ENCODE measurements at places on chromosomes 6 and 20.

DNA sequence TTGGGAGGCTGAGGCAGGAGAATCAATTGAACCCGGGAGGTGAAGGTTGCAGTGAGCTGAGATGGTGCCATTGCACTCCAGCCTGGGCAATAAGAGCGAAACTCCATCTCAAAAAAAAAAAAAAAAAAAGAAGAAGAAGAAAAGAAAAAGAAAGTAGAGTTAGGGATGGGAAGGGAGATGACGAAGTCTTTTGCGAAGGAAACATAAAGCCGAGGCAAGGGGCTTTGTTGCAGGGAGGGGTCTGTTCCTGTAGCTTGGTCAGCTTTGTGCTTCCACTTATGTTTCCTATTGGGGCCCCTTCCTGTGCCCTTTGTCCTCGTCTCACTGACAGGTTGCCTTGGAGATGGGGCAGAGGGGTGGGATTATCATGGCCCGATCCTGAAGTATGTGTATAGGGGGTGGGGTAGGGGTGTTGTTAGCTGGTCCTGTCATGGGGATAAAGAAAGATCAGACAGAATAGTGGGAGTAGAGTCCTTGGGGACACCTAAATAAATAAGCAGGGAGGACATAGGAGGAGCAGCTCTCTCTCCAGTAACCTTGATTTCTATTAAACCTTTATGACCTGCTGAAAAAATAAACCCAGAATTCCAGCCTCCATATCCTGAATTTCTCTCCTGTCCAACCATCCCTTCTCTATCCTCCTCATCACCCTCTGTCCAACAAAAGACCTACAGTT is 1.1 kb upstream of the CLIC1 start:
- no peak for DNase-seq

DNA sequence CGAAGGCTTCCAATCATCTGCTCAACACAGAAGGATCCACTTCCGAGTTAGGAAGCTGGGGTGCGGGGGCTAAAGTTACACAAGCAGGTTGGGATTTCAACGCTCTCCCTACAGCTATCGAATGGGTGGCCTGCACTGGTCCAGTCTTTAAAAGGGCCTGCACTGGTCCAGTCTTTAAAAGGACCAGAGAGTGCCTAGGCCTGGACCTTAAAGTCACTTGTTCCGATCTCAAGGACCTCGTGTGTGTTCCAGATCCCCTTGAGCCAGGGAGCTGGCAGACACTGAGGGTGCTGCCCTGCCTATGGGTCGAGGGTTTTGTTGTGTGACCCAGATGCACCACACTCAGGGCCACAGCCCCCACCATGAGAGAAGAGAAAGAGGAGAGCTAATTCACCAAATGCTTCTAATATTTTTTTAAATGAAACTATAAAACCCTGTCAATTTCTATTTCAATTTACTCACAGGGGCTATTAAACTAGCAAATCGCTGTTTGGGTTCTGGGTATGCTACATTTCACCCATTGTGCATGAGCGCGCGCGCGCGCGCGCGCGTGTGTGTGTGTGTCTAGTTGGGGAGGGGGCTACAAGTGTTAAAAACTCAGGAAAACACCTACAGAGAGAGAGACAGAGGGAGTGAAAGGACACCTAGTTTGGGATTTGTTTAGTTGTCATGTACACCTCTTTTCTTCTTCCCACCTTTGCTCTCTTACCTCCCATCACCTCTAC is 7.5 kb downstream of the TFAP2B start:
- DNase-seq: no peak

GRCh38 chr20:1431158-1431557 is 35.5 kb downstream of the NSFL1C start:
- no peak for DNase-seq

DNA sequence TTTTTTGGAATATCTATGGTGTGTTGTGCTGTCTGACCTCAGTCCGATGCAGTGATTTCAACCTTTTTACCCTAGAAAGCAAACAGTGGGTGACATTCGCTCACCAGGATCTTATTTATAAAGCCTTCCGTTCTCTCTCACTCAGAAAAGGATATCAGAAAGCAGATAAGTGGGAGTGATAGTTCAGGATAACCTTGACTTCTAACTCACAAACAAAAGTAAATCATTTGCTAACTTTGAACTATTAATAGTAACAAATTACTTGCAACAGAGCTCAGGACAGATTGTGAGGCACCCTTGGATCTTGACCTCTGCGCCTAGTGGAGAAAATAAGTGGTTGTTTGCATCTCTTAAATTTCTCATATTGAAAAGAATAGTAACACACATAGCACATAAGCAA is 637.1 kb upstream of the CITED2 start:
- DNase-seq: no peak

- no peak for DNase-seq
Measured at GRCh38 chr6:153208706-153209105, 77.6 kb upstream of the RGS17 start.

DNA sequence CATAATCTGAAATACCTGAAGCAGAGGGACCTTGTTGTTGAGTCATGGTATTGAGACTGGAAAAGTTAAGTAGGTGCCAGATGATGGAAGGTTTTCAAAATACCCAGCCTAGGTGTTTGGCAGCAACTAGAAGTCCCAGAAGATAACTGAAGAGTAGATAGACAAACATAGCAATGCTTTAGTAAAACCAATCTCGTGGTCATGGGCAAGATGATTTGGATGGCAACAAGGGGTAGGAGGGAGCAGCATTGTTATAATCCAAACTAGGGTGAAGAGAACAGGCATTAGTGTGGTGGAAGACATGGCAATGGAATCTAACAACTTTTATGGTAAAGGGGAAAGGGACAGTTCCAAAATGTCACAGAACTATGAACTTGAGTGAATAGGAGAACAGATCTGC is 2.3 kb downstream of the FILIP1 start:
- DNase-seq: no peak

DNA sequence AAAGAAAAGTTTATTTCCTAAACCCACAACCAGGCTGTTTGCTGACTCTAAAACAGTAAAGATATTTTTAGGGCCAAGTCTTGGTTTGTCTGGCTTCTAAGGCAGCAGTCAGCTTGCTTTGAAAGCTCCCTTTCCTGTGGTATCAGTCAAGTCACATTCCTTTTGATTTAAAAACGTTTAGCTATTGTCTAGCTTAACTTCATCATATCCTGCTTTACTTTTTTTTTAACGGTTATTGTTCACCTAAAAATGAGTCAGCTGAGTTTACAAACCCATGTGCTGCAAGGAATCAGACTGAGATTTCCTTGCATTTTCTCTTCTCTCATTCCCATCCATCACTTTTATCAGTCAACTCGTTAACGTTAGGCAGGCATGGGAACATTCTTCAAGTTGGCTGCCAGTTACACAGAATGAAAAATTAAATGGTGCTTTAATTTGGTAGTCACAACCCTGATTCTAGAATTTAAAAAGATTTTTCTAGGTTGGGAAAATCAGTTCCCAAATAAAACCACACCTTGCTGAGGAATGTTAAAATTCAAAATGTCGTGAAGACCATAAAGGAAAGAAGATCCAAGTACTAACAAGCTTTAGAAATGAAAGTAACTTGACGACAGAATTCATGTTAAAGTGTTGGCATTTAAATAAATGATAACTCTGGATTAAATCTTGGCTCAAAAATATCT is 45.9 kb downstream of the ELOVL5 start:
- DNase-seq: no peak

DNA sequence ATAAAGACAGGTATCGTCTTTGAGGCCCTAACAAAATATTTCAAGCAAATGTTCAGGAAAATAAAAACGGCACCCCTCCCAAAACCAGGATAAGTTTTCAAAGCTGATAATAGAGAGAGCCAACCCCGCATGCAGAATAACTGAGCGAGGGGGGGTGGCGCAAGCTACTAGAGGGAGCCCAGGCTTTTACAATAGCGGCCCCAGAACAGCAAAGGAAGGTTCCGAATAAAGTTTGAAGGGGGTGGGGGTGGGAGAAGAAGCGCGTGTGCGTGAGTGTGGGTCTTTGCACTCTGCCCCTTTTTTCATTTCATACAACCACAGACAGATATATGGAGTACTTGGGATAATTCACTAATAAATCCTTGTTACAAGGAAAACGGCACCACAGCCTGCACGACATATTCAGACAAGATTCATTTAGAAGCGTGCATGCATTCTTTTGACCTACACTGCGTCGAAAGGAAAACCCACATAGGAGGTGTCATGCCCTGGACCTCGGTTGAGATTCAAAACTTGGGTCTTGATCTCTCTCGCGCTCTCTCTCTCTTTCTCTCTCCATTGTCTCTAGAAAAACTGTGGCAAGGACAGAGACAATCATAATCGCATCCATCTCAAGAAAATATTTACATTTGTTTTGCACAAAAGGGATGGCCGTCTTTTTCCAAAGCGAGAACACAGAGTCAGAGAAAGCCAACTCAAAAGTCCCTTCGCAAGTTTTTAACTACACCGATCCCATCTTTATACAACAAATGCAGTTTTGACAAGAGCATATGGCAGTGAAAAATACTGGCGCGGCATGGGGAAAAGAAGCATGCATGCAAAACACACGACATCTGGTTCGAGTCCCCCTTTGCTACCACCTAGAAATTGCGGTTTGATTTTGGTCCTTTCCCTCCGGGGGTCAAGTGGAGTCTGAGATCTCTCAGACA is 1.6 kb downstream of the OLIG3 start:
- DNase-seq: no peak

GRCh38 chr6:157769776-157770426 is 53.1 kb upstream of the SNX9 start:
- no peak for DNase-seq

GRCh38 chr20:5658912-5659345 is 91.3 kb upstream of the SHLD1 start:
- DNase-seq: peak; percentile 63

DNA sequence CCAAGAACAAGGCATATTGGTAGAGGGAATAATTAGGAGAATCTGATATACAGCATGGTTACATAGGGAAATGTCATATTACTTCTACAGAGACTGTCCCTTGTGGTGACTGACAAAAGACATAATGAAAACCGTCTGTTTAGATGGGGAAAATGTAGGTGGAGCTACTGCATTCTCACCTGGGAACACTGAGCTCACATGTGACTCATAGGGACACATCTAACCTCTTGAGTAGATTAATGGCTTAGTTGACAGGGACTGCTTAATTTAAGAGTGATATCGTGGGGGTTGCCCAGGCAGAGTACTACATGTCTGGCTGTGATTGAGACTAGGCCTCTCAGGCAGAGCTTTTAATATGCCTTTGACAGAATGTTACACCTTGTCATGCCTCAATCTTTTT is 235.3 kb upstream of the ZFP64 start:
- no peak for DNase-seq

GRCh38 chr20:16438100-16438499 is 135.1 kb downstream of the KIF16B start:
- no peak for DNase-seq

DNA sequence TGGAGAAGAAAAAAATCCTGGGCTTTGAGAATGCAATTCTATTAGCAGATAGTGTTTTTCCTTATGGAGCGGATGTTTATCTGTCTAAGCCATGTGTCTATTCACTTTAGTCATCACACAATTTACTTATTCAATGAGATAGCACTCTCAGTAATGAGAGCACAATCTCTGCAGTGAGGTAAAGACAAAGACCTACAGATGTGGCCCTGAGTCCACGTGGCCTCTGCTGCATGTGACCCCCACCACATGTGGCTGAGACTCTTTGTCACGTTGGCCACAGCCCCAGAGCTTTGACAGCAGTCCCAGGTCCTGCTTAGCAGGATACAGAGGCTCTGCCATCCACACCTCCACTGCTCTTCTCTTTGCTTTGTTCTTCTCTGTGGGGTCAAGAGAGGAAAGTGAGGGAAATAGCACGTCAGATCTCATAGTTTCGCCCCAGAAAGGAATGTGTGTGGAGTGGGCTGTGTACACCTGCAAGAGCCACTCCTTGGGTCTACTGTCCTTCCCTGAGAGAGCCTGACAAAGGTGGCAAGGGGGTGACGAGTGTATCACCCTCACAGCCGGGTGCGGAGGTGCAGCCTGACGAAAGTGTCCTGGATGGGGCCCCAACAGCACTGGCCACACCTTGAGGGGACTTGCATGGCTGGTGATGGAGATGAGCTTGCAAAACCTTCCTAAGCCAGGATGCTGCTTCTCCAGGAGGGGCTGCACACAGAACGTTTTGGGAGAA is 40.7 kb downstream of the ZNF831 start:
- DNase-seq: no peak

- DNase-seq: no peak
Measured at GRCh38 chr6:116102873-116103272, 2.2 kb downstream of the NT5DC1 start.

GRCh38 chr20:59788811-59789397 is 144.5 kb downstream of the SYCP2 start:
- DNase-seq: no peak

GRCh38 chr6:132950566-132950965 is 136.2 kb downstream of the RPS12 start:
- DNase-seq: no peak

DNA sequence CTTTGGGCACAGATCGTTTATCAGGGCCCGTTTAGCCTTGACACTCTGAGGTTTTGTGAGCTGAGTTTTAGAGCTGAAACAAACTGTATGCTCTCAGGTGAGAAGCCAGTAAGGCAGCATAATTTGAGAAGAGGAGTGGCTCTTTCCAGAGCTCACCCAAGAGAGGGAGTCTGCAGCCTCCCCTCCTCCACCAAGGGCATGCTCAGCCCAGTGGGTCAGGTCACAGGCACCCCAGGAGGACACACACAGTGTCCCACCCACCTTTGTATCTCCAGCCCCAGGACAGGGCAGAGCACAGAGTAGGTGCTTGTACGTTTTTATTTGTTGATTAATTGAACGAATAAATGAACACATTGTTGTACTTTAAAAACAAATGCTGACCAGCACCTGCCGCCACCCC is 3.4 kb downstream of the TSPO2 start:
- no peak for DNase-seq

GRCh38 chr6:84623956-84624680 is 140.3 kb downstream of the TBX18 start:
- no peak for DNase-seq

- DNase-seq: no peak
Measured at GRCh38 chr6:2232445-2232844, 13.0 kb downstream of the GMDS start.

GRCh38 chr6:8991844-8992243 is 556.5 kb upstream of the SLC35B3 start:
- DNase-seq: no peak

- DNase-seq: peak; percentile 46
Measured at GRCh38 chr20:57092112-57092899, 174.1 kb downstream of the BMP7 start.

DNA sequence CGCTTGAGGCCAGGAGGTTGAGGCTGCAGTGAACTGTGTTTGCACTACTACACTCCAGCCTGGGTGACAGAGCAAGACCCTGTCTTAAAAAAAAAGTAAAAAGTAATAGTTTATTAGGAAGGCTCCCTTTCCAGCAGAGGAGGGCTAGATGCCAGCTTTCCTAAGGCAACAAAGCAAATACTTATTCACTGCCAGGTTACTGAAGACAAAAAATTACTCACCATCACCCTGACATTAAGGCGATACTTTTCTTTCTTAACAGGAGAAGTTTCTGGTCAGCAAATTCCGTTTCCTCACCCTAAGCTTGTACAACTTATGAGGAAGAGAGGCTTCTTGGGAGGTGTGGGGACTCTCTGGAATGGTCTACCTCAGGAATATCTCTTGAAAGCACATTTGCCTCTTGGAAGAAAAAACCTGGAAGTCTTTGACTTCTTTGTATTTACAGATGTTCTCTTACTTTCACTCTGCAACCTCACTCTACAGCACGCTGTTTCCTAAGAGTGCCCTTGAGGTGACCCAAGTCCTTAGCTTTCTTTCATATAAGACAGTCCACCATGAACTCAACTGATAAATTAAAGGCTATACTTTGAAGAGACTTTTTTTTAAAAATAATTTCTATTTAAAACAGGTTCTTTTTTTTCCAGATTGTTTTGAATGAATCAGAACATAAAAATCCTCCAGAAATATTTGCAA is 52.9 kb upstream of the TRAF3IP2 start:
- no peak for DNase-seq

- DNase-seq: no peak
Measured at GRCh38 chr6:103277936-103278335, 1581.8 kb downstream of the HACE1 start.

Measured in stimulated activated CD4-positive, alpha-beta T cell treated with anti-CD3 and anti-CD28 coated beads, Interleukin-4, amount 100 ng/mL, for 24 hours (primary cell).